HEK293T (cell line): ENCODE measurements at places on chromosomes 4 and X.

GRCh38 chr4:95539106-95539505 is 9.7 kb downstream of the UNC5C start:
- no peak for DNase-seq

GRCh38 chr4:94689155-94689860 is 68.4 kb upstream of the BMPR1B start:
- DNase-seq, result no peak

DNA sequence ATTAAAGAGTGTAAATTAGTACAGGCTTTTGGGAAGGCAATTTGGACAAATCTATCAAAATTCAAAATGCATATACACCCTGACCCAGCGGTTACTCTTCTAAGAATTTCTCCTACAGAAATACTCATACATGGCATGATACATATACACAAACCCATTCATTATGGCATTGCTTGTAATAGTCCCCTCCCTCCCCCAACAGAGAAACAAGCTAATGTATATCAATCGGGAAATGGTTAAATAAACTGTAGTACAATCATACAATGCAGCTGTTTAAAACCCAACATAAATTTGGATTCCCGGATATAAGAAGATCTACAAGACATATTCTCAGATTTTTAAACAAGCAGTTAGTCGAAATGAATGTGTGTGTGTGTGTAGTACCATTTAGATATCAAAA is 808 bp downstream of the HUWE1 start:
- DNase-seq, result no peak

DNA sequence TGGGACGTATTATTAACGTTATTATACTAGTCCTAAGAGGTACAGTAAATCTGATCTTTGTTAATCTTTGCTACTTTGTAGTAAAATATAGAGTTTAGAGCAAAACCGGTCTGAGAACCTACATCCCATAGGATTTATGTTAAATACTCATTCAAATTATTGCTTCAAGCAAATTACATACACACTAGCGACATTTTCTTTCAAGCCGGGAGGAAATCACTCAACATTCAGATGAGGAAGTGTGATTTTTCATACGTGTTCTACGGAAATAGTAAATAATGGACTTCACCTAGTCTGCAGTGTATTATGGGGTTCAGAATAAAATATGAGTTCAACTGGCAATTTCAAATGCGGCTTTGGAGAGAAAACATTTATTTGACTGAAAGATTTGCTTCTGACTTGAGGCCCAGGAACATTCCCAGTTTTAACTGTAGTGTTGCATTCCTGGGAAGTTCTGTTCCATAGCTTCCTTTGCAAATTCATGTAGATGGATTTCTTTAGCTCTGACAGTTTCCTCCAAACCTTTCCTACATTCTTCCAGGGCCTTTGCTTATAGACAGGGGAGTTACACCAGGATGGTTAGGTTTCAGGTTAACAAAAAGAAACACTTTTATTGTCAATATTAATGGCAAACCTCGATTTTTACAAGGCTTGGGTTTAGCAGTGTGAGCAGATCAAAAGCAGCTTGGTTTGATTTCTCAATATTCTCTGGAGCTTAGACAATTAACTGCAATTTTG is 5.3 kb upstream of the HAND2 start:
- DNase-seq, result no peak

- DNase-seq, result no peak
Measured at GRCh38 chr4:39256436-39256835, 74.1 kb downstream of the WDR19 start.

DNA sequence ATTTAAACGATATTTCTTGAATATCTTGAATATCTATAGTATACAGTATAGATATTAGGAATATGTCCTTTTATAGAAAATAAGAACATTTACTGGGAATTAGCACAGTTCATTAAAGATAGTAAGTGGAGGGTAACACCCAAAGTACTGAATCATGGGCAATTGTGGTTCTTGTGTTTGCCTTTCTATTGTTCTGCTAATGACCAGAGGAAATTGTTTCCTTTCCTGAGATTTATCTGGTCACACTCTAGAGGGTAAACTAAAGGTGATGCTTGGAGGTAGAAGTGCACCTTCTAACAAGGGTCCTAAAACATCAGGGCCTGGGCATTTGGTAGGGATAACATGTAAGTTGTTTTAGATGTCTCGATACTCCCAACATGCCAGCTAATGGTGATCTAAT is 241.3 kb upstream of the SFRP2 start:
- DNase-seq, result no peak

- no peak for DNase-seq
Measured at GRCh38 chr4:40195182-40196177, 1.4 kb upstream of the RHOH start.

GRCh38 chrX:104168127-104168526 is 1.9 kb downstream of the FAM199X start:
- DNase-seq, result no peak

DNA sequence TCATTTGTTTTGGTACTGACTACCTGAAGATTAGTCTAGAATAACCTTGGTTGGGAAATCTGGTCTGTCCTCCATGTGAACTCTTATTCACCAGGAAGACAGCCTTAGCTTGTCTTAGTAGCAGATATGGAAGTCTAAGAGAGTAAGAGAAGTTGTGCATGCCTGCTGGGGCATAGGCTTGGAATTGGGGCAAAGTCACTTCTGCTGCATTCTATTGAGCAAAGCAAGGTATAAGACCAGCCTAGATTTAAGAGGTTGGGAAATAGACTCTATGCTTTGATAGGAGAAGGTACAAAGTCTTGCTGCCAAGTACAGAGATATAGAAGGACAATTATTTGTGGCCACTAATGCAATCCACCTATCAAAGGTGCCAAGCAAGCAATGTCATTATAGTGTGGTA is 464.0 kb upstream of the BOD1L1 start:
- no peak for DNase-seq

DNA sequence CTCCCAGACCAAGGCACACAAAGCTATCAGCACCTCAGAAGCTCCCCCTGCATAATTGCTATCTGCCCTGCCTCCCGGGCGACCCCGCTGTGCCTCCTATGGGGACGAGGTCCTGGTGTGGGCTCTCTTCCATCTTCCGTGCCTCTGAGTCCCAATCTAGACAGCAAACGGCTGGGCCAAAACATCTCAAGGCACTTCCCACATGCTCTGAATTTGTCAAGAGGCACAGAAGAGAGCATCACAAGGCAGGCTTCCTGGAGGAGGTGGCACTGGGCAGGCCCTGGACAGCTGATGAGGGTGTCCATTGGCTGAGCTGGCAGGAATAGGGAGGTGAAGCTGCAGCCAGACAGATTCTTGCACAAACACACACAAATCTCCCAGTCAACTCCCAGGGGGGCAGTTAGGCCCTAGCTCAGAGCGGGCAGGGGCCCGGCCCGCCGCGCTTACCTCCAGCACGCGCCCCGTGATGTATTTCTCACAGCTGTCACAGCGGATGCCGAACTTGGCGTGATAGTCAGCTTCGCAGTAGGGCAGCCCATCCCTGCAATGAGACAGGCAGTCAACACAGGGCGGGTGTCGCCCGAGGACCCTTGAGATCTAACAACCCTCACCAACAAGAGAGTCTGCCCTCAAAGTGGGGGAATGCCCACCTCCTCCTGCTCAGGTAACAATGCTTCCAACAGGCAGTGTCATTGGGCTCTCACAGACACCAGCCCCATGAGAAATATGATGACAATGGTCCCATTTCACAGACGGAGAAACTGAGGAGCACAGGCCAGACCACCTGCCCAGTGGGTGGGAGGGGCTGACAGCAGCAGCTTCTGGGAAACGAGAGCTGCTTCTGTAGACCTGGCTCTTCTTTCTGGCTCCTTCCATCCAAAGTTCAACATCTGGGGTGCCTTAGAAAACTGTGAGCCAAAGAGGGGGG is 81.2 kb downstream of the ABLIM2 start:
- no peak for DNase-seq

DNA sequence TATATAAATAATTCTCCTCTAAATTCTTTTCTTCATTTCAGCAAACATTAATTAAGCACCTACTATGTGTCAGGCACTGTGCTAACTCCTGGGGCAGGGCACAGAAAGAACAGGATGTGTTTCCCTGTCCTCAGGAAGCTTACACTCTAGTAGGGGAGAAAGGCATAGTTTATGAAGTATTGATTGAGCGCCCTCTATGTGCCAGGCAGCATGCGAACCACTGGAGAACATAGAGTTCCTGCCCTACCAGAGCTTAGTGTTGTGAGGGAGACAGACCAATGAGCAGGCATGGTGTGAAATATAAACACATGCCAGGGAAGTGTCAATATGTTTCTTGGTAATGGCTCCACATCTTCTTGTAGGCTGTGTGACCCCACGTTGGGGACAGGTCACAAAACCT is 3.7 kb downstream of the ADGRG4 start:
- DNase-seq, result no peak

- DNase-seq, result no peak
Measured at GRCh38 chr4:178752954-178753525, 1310.8 kb upstream of the AGA start.

DNA sequence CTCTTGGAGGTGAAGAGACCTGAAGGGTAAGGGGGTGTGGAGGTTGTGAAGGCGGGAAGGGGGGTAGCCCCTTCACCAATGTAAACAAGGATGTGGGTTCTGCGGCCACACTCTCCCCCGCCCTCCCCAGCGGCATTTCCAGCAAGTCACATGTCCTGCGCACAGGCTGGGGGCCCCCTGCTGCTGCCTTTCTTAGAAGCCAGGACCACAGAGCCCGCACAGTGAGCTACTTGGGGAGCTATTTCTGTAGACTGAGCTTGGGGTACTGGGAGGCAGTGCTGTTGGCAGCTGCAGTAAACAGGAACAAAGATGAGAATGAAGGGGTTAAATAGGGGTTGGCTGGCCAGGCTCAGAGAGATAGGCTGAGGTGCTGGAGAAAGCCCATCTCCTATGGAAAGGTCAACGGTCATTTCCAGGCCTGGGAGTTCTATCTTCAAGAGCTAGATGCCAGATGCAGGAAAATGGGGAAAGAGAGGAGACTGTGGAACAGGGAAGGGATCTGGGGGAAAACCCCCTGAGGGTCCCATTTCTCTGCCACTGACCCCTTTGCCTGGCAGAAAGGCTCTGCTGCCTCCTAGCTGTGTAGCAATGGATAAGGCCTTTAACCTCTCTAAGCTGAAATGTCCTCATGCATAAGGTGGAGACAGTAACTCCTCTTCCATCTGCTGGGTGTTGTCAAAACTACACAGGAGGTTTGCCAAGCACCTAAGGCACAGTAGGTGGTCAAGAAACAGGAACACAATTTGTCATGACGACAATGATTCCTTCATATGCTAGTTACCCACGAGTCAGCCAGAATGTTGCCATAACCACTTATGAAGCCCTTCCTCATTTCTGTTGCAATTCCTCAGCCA is 18.5 kb upstream of the PIM2 start:
- no peak for DNase-seq

GRCh38 chr4:98671131-98671530 is 12.7 kb upstream of the TSPAN5 start:
- no peak for DNase-seq

DNA sequence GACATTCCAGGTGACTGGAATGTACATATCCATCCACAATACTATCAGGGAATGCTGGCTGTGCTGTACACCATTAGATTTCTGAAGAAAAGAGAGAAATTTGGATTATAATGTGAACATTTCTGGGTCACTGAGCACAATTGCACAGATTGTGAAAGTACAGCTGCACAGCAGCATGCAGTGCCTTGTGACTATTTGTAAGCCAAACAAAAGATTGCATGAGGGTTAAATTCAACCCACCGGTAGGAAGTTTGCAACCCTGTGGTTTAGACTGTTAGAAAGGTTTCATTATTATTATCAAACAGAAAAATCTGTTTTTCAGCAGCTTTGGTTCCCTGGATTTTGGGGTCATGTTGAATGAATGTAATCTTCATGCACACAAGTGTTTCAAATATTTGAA is 24.5 kb downstream of the DDIT4L start:
- DNase-seq, result no peak

DNA sequence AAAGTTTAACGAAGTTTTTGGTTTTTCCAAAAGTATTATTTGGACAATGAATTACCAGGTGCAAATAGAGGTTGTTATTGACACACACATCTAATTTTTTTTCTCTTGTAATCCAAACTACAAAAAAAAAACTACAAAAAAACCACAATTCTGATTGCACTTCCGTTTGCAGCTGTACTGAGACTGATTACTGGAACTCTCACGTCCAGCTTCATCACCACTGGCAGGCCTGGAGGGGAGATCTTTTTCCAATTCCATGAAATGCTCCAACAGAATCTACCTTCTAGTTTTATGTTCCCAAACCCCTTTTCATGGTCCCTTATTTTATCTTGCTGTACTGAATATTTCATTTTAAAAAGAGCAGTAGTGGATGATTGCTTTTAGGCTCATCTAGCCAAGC is 1118.3 kb downstream of the C4orf33 start:
- no peak for DNase-seq

- no peak for DNase-seq
Measured at GRCh38 chr4:81648576-81649275, 177.0 kb upstream of the RASGEF1B start.

GRCh38 chr4:24229978-24230377 is 340.1 kb upstream of the PPARGC1A start:
- DNase-seq, result no peak

DNA sequence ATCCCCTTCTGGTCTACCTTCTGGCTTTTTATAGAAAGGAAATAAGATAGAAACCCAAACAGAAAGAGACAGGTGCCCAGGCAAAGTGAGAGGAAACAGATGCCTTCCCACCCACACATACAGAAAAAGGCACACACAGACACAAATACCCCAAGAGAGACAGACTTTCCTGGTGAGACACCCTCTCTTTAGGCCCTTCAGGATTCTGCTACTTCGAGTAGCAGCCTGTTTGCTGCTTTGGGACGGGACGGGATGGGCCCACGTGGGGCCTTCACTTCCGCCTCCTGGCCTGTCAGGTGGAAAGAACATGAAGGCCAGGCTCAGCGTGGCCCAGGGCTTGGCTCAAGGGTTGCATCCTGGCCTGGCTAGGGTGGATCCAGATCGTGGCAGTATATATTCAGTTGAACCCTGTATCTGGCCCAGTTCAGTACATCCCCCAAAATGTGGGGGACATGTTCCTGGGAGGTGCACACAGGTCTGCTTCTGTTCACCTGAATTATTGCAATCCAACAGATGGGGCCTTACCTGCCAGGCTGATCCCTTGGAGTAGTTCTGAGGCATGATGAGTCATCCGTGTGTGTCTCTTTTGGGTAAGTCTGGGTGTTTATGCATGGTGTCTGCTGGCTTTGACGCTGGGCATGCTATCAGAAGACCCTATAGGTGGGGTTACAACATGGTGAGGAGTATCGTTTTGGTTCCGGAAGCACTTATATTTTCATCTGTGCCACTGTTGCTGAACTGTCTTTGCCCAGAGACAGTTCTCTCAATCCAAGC is 2.4 kb downstream of the ZNF275 start:
- no peak for DNase-seq

DNA sequence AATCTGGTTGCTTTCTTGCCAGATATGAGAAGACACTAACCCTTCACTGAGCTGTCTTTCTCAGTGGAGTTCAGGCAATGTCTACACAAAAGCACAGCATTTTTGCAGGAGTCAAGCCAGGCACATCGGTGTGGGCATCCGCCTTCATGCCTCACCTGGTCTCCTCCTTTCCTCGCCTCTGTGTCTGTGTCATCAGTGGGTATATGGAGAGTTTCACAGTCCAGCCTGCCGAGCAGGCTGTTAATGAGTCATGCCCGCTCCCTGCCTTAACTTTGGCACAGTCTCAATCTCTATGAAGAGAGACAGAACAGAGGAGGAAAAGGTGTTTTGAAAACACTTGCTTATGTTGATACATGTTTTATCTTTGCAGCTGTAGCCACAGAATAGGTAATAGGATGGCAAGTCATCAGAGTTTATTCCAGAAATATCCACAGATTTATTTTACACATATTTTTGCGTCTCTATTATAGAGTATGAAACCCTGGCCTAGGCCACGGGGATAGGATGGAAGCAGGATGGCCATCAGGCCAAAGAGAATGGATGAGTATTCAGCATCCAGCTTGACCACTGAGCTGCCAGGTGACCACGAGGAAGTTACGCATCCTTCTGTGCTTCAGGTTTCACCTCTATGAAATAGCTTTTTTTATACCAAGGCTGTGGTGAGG is 32.8 kb upstream of the MAML3 start:
- DNase-seq, result no peak
